ENCODE measurements at places on chromosomes 7 and 10. TPM values are rescaled to one million over a fixed set of nuclear protein-coding genes. Genes with fewer than 3 reads are reported as not detected.
A peak's percentile ranks its signal among the peaks of the same experiment; 100 is the strongest.

GRCh38 chr7:24536682-24537081 lies 36.6 kb upstream of the PALS2 start:
- DNase-seq = no peak

DNA sequence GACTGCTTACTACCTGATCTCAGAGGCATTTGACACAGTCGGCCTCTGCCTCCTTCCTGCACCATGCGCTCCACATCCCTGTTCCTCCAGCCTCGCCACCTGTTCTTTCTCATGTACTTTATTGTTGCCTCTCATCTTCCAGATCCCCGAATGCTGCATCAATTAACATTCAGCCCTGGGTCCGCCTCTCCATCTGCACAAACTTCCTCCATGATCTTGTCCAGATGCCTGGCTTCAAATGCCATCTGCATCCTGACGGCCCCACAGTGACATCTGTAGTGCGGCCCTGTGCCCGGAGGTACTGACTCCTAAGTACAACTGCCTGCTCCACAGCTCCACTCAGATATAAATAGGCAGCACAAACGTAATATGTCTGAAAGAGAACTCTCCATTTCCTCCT lies 51.2 kb upstream of the STK17A start:
- no peak for DNase-seq

GRCh38 chr10:126839094-126839761 lies 66.0 kb upstream of the DOCK1 start:
- peak; percentile 15 for DNase-seq

GRCh38 chr10:100999742-101000126 lies at the start of gene LZTS2:
LZTS2 (plus strand) TSS chr10:100999808; CDS start chr10:101002539, 2,731 bp downstream.
- no peak for DNase-seq

- no peak for DNase-seq
Measured at GRCh38 chr7:67502929-67503328, 506.3 kb downstream of the TYW1 start.

The GIMAP5 gene
- 39.3 TPM for total RNA-seq

- DNase-seq = no peak
Measured at GRCh38 chr10:856416-857157, 74.9 kb downstream of the LARP4B start.

DNA sequence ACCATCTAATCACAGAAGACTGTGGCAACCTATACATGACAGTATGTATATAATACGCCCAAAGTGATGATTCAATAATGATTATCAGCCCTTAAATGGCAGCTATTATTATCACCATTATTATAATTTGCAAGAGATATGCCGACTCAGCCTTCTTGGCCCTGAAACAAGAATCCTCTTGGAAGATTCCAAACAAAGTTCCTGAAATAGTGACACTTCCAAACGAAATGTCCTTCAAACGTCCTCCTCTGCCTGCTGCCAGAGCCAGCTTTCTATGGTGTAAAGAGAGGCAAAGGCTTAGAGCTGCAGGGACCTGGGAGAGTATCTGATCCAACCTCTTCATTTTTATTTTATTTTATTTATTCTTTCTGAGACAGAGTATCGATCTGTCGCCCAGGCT lies 36.0 kb downstream of the NRAP start:
- no peak for DNase-seq

GRCh38 chr7:70347463-70348254 lies 749.4 kb downstream of the AUTS2 start:
- no peak for DNase-seq

GRCh38 chr7:158539711-158540146 lies 47.9 kb downstream of the PTPRN2 start:
- DNase-seq = no peak

The CALU gene
- 44.4 TPM for total RNA-seq

DNA sequence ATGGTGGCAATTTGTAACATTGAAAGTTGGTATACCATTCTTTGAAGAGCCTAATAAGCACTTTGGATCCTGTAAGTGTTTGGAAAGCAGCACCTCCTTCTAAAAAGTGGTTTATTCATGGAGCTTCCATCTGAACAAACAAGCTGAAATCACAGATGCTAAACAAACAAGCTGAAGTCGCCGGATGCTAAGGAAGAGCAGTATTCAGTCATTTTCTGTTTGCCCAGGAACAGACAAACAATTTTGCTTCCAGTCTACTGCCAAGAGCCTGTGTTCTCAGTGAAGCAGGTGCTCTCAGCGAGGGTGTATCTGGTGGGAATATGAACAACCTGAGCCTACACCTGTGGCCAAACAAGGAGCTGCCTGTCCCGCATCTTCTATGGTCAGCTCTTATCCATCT lies 6.3 kb downstream of the COL28A1 start:
- DNase-seq = no peak

DNA sequence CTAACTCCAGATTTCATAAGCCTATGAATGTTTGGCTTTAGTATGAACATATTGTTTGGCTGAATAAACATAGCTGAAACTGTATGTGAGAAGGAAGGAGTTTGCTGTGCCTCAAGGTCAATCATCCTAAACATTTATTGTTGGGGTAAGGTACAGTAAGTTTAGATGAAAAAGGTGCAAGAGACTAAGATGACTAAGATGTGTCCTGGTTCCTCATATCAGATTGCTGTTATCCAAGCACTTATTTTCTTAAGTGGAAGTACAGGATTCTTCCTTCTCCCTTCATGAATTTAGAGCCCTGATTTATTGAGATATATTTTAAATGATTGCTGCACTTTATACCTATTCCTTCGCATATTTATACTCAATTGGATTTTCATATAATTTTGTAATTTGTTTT lies 12.2 kb downstream of the MDFIC start:
- DNase-seq = no peak

The TMEM209 gene
- total RNA-seq = 13.4 TPM

- DNase-seq = no peak
Measured at GRCh38 chr7:119802147-119802546, 470.8 kb upstream of the KCND2 start.

GRCh38 chr10:34155812-34156211 lies 659.3 kb downstream of the PARD3 start:
- no peak for DNase-seq

DNA sequence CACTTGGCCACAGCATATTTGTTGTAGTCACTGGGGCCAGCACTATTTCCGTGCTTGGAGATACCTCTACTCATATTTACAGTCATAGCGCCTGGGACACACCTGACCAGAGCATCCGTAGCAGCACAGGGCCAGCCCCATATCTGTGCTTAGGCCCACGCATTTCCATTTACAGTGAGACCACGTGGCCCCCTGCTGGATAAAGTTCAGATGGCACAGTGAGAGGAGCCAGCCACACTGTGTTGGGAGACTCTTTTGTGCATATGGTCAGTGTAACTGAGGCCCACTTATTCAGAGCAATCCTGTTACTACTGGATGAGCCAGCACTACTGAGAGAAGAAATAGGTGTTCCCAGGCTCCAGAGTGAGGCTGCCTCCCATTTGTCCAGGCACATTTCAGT lies 455.3 kb downstream of the REEP3 start:
- DNase-seq = no peak

DNA sequence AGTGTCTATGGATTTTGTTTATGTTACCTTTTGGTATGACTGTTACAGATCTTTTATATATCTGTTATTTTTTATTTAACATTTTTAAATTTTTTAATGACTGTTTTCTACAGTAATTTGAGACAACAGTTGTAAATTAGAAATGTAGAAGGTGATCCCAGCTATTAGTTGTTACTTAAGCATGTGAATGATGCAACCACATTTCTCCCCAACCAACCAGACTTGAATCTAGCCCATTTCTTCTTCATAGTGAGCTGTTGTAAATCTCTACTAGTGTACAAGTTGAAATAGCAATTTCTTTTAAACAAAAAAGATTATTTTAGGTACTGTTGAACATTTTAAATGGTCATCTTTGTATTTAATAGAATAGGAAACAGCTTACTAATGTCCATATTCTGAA lies 18.0 kb downstream of the TMEM106B start:
- DNase-seq = no peak

- no peak for DNase-seq
Measured at GRCh38 chr7:64887756-64888508, 15.1 kb upstream of the ZNF273 start.

DNA sequence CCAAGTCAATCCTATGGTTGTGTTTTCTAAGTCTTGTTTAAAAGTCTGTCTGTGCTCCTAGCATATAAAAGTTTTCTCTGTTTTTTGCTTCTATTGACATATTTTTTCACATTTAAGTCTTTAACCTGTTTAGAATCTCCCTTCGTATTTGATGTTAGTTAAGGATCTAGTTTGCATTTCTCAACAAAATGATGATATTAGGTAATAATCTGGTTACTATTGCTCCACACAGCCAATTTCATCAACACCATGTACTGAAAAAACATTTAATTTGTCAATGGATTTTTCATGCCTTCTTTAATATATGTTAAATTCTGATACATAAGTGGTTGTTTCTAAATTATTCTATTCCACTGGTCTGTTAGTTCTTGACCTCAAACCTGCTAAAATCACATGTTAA lies 17.5 kb upstream of the TSGA13 start:
- DNase-seq = no peak

DNA sequence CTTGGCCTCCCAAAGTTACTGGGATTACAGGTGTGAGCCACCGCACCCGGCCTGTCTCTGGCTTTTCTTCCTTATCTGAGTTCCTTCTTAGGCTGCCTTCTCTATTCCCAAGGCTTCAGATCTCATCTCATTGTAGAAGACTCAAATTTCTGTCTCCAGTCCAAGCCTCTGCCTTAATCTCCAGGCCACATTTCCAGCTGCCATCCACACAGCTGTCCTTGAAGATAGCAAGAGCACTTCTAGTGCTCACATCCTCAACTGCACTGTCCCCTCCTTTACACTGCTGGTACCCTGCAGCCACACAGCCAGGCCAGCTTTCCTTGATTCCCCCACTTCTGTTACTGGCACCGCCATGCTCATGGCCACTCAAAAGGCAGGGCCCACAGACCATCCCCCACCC lies 35.6 kb downstream of the POLL start:
- no peak for DNase-seq

- DNase-seq = no peak
Measured at GRCh38 chr7:44077061-44077460, 5.3 kb downstream of the POLM start.

- no peak for DNase-seq
Measured at GRCh38 chr10:17213646-17214349, 12.3 kb upstream of the TRDMT1 start.

GRCh38 chr10:78438907-78439809 lies 405.5 kb downstream of the RPS24 start:
- no peak for DNase-seq

The FANK1 gene
- 2.5 TPM for total RNA-seq

DNA sequence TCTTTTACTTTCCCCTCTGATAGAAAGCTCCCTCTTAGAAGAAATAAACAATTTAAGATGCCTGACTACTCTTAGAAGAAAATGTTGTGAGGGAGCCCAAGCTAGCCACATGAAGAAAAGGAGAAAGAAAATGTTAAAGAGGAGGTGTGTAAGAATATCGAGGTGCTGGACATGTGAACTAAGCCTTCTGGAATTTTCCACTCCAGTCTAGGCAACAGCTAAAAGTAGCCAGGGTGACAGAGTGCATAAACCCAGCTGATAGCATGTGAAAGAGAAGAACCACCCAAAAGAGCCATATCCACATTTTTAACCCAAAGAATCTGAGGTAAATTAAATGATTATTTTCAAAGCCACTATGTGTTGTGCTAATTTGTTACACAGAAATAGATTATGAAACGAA lies 1690.6 kb upstream of the LRRTM3 start:
- no peak for DNase-seq

GRCh38 chr7:112433289-112433688 lies 17.0 kb upstream of the IFRD1 start:
- DNase-seq = no peak

The MYH16 gene
- total RNA-seq = 0.05 TPM

DNA sequence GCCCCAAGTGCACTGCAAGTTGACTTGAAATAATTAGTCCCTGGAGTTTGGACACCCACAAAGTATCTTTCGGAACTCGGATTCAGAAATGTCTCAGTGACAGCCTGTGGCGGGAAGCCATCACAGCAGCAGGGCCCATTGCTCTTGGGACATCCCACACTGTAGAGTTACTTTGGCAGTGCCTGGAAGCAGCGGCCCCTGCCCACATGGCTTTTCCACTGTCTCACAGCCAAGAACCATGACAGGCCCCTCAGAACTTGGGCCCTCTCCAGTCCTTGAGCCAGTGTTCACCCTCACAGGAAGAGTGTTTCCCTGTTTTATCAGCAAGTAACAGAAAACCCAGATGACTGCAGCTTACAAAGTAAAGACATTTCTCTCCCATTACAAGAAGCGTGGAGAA lies 477.0 kb upstream of the GALNT17 start:
- no peak for DNase-seq

DNA sequence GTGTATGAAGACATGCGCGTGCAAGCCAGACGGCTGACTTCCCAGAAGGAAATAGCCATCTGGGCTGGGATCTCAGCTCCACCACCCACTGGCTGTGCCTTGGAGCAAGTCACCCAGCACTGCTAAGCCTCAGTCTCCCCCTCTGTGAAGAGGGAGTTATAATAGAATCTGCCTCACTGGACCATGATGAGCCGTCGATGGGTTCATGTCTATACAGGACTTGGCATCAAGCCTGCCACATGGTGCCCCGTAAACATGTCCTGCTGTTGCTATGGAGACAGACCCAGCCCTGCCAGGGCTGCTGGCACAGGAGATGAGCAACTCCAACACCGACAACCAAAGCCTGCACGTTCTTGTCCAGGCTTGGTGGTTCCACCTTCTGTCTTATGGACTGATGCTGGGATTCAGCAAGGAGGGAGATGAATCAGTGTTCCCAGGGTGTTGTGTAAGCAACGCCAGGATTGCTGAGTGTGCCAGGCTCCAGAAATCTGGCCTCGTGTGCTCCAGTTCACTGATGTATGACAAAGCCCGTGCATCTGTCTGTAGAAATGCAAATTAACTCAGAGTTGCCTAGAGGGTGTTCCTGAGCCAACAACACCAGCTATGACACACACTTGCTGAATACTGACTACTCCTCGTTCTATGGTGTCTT lies 5.6 kb downstream of the GPR15LG start:
- no peak for DNase-seq

The VIPR2 gene
- total RNA-seq = 6.9 TPM

GRCh38 chr7:5426226-5426475 lies 2.5 kb upstream of the TNRC18 start:
- no peak for DNase-seq

The GIMAP6 gene
- total RNA-seq = 42.4 TPM
